ENCODE measurements at places on chromosomes 1 and 21.
A peak's percentile ranks its signal among the peaks of the same experiment; 100 is the strongest.

- peak; percentile 3 for DNase-seq
These were observed 60.4 kb downstream of the FYB2 start for GRCh38 chr1:56758794-56759193.

DNA sequence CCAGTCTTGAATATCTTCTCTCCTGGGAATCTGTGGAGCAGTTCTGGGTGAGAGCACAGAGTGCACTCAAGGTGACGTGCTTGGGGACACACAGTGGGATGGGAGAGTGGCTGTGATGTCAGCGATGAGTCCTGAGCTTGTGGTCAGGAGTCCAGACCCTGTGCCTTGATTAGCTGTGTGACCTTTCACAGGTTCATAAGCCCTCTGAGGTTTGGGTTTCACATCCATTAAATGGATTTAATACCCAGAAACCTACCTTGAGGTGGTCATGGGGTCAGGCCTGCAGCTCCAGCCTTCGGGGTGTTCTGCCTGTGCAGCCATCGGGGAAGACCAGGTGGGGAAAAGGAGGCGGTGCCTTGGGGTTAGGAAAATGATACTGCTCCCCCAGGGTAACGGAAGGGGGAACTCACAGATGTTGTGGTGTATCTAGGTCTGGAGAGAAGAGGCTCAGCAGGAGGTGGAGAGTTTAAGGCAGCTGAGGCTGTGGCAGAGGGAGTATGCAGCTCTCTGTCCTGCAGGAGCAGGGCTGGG is 38.5 kb upstream of the ETV3 start:
- no peak for DNase-seq

GRCh38 chr21:28298251-28298672 is 694.4 kb downstream of the LTN1 start:
- DNase-seq, result no peak

GRCh38 chr1:71522721-71523120 is 441.9 kb upstream of the ZRANB2 start:
- no peak for DNase-seq

DNA sequence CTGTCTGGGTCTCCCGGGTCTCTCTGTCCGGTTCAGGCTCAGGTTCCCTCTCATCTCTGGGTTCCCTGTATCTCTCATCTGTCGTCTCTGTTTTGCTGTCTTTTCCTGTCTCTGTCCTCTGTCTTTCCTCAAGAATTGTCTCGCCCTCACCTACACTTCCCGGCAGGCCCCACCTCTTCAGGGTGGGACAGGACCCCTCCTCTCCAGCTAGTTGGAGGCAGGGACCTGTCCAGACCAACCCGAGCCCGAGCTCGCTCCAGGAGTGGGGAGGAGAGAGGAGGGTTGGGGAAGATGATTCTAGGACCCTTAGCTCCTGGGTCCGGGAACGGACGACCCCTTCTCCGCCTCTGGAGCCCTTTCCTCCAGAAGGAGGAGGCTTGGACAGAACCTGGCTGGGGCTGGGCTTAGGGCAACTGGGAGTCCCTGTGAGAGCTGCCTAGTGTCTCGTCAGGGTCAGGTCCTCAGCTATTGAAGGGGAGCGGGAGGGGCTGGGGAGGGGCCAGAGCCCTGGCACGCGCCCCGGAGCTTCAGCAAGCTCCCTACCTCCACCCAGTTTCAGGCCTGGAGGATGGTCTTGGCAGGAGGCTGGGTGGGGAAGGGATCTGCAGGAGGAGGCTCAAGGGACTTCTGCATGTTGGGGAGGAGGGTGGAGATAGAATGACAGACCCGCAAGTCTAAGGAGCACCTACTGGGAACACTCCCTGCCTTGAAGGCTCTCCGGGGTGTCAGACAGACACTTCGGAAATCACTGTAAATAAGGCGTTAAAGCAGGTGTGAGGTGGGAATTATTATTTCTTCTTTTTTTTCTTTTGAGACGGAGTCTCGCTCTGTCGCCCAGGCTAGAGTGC is 26.3 kb upstream of the EPB41 start:
- DNase-seq, result no peak

DNA sequence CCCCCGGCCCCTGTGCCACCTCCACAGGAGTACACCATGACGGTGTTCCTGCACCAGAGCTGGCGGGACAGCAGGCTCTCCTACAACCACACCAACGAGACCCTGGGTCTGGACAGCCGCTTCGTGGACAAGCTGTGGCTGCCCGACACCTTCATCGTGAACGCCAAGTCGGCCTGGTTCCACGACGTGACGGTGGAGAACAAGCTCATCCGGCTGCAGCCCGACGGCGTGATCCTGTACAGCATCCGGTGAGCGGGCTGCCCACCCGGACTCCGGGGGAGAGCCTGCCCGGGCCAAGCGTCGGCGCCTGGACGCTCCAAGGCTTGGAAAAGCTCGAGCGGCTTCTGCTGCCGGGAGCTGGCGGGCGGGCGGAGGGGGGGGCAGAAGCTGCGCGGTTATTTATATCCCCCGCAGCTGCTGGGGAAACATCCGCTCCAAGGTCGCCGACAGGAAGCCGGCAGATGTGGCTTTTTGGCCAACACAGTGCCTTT is 6.4 kb downstream of the GABRD start:
- no peak for DNase-seq

- DNase-seq, result no peak
These were observed 27.0 kb upstream of the SDHB start for GRCh38 chr1:17080880-17081279.

DNA sequence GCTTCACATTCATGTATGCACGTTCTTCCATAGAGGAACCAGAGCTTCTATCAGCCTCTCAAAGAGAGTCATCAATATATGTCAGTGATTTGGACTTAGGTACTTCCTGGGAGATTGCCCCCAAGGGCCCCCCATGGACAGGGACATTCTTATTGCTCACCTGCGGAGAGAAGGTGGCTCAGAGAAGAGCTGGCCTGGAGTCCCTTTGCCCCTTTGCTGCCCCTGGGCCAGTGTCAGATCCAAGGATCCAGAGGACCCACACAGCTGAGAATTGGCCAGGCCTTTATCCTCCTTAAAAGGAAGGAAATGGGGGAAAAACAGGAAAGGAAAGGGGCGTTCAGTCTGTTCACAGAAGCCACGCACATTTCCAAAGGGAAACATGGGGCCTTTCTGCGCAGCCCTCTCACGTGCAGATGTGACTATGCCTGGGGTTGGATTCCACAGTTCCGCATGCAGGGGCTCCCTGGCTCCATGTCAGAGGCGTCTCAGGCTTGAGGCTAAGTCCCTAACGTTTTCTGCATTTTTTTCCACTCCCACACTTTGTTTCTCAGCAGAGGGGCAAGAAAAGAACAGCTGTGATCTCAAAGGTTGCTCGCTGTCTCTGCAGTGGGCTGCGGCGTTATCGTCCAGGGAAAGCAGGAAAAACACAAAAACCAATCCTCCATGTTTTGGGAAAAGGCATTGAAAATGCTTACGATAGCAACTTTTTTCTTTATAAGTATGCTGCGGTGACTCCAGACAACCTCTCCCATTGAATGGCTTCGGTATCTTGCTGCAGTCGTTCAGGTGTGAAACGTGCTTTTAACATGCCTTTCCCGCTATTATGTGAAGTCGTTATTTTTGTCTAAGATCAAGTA is 5.9 kb downstream of the C1orf226 start:
- DNase-seq, result no peak

DNA sequence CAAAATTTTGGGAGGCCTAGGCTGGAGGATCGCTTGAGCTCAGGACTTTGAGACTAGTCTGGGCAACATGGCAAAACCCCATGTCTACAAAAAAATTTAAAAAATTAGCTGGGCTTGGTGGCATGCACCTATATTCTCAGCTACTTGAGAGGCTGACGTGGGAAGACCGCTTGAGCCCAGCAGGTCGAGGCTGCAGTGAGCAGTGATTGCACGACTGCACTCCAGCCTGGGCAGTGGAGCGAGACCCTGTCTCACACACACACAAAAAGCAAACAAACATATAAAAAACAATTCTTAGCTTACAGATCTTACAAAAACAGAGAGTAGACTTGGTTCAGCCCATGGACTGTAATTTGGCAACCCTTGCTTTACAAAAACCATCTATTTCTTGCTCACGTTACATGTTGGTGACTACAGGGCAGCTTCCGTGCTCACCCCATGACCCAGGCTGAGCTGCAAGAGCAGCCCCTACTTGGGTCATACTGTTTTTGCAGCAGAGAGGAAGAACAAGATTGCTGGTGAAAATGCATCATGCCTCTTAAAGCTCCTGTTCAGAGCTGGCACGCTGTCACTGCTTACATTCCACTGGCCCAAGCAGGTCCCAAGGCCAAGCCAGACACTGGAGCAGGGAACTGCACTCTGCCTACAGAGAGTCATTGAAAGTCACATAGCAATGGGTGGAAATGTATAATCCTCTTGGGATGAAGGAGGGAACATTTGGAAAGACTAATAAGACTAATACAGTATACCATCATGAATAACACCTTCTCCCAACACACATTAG is 13.4 kb upstream of the ZBTB8A start:
- no peak for DNase-seq

DNA sequence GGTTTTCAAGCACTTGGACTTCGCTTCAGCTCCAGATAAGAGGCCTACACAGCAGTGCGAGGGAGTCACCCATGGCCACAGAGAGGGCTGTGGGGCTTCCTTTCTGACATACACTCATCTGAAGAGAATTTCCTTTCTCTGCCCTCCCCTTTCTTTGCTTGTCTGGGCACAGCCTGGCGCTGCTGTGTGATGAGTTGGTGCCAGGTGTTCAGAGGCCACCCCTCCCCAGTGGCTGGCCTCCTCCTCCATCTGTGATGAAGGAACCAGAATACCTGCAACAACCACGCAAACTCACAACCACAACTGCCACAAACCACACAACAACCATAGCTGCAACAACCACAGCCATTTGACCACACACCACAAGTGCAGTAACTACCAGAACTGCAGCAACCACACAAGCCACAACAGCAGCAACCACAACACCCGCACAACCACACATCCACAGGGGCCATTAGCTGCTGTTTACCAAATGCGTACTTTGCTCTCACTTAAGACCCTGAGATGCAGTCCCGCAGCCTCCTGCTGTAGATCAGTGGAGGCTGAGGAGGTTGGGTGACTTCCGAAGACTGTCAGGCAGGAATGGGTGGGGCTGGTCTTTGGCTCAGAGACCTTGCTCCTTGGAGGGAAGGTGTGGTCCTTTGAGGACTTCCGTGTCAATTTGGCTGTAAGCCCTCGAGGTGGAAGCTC is 71.1 kb downstream of the IER5 start:
- DNase-seq, result no peak

GRCh38 chr1:76006234-76006633 is 68.3 kb upstream of the ST6GALNAC3 start:
- DNase-seq, result no peak

DNA sequence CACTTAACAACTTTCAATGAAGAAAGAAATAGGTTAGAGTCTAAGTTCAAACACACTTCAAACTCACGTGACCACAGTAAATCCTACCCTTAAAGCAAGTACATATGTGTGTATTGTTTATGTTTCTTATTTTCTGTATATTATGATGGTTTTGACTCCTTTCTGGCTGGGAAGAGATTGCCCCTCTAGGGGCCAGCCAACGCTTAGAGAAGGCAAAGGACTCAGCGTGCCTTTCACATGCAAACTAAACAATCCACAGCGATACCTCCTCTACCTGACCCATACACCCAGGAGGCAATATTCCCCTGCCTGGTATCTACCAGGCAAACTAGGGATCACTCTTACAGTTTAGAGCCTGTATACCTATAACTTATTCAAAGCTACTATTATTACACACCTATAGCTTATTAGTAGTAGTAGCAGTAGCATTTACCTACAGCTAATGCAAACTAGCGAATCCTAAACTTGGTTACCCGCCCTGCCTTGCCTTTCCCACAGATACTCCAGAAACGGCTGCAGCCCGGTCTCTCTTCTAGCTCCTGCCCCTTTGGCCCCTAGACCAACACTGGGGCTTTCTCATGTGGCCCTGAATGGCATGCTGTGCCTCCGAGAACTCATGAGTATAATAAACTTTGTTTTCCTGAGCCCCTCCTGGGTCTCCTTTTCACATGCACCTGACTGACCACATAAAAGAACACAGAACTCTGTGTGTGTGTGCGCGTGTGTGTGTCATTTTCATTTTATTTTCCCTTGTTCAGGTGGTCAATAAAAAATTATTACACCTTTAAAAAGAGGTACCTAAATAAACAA is 14.0 kb downstream of the NRIP1 start:
- no peak for DNase-seq
